ENCODE measurements at places on chromosomes 5 and 9.
A peak's percentile ranks its signal among the peaks of the same experiment; 100 is the strongest.

GRCh38 chr9:127825319-127826051 lies 22.8 kb downstream of the FPGS start:
- DNase-seq, result no peak

DNA sequence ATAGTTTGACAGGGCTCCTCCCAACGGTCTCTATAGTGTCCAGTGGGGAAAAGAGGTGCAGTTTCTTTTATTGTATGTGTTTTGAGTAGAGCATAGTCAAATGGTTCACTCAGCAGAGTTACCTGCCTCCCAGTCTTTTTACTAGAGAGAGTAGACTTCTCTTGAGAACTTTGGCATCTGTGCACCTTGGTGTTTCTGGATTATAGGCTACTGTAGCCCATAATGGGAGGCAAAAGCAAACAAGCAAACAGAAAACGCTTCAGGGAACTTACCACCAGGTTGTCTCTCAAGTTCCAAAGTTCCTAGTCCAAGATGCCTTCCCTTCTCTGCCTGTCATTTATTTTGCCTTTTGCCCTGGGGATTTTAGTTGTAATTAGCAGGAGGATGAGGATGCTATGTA lies 26.2 kb downstream of the INVS start:
- DNase-seq, result no peak

GRCh38 chr5:9782826-9783560 lies 152.8 kb upstream of the TAS2R1 start:
- no peak for DNase-seq

DNA sequence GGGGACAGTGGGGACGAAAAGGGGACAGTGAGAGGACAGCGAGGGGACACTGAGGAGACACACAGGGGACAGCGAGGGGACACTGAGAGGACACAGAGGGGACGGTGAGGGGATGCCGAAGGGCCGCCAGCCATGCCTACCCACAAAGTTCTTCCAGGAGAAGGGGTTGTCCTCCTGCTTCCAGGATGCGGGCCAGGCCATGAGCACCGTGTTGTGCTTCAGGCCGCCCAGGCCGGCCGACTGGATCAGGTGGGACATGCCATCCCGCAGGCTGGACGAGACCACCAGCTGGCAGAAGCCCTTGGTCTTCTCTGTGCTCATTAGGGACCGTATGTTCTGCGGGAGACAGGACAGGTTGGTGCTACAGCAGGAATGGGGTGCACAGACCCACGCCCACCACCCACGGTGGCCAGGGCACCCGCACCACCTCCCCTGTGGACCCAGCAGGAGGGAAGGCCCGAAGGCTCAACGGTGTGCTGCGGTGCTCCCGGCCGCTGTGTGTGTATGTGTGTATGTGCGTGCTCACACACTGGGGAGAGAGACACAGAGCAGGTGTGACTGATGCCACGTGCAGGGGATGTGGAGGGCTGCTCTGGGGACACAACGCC lies 46.6 kb downstream of the SLC12A7 start:
- DNase-seq, result no peak

GRCh38 chr9:93287593-93287992 lies 103.7 kb downstream of the WNK2 start:
- DNase-seq, result no peak

GRCh38 chr9:113587471-113588031 lies 124.0 kb downstream of the RGS3 start:
- DNase-seq, result no peak

DNA sequence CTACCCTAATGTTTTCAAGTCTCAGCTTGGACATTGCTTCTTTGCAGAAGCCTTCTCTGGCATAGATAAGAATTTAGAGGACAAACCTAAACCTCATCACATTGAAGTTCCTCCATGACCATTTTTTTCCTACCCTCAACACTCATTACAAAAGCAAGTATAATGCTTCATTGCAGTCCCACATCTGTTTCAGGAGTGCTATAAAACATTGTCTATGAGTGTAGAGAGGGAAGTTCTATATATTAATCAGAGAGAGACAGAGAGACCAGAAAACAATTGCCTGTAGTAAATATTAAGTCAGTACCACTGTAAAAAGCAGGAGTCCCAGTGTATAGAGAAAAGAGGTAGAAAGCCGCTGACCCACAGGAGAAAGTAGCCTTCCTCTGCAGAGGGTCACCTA lies 149.7 kb downstream of the PRELID2 start:
- no peak for DNase-seq

DNA sequence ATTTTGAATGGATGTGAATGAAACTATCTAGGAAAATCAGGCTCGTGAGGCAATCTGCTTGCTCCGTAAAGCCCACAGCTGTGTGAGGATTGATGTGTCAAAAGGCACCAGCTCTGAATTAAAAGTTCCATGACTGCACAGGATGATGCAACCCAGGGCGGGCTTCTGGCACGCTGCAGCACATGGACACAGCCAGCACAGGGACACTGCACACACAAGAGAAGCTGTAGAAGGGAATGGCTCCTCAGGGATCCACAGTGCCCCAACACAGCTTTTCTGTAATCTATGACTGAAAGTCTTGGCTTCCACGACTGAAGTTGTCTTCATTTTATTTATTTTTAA lies 151.0 kb downstream of the GCNT1 start:
- peak; percentile 54 for DNase-seq

GRCh38 chr9:109887079-109887478 lies 107.1 kb downstream of the PALM2AKAP2 start:
- DNase-seq, result no peak

GRCh38 chr5:71893451-71893850 lies 174.4 kb downstream of the CARTPT start:
- DNase-seq, result no peak

DNA sequence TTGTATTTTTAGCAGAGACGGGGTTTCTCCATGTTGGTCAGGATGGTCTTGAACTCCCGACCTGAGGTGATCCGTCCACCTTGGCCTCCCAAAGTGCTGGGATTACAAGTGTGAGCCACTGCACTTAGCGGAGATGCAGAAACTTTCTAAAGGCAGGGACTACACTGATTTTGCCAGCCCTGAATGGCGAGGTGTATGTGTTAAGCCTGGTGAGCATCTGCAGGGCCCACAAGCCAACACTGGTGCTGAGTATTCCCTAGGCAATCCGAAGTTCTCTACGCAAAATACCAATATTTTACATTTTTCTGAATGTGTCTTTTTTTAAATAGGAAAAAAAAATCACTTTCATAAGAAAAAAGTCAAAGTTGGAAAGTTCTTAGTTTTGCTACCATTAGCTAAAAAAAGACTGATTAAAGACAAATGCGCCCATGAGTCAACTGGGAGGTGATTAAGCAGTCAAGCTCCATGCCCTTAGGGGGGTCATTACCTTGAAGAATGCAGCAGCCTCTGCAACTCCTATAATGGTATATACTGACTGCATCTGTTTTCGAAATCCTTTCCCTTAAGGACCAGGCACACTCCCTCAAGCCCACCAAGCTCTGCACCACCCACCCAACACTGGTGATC lies 502.8 kb downstream of the BNC2 start:
- DNase-seq, result no peak

DNA sequence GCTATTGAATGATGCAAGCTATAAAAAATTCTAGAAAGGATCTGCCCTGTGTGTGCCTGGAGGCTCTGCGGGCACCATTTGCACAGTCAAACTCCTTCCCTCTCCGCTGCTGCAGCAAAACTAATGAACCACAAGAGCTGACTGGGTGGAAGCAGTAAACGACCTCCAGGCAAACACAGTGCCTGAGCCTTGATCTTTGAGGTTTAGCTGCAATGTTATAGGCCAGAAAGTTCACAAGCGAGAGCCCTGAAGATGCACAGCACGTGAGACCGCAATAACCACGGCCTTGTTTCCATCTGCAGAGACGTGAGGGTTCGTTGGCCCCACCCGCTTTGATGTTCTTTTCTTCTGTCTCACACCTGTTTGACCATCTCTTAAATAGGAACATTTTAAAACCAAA lies 69.2 kb upstream of the S1PR3 start:
- DNase-seq, result peak; percentile 94

- DNase-seq, result no peak
Measured at GRCh38 chr5:156402387-156402921, 75.5 kb downstream of the SGCD start.

GRCh38 chr5:350355-350754 lies 28.8 kb downstream of the AHRR start:
- DNase-seq, result no peak

DNA sequence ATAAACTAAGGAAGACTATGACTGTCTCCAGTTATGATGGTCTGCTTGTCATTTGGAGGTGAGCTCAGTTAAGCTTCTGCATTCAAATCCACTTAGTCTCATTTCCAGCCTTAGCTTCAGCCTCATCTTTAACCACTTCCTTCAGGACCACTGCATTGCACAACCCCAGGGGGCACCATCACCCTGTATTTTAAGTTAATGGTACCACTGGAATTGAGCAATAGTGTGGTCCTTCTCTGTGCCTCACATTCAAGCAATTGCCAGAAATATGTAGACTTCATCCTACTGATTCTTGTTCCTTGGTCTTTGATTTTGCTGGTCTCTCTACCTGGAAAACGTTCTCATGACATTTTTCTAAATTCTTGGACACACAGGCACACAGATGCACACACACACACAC lies 131.5 kb upstream of the PTPN3 start:
- DNase-seq, result no peak

DNA sequence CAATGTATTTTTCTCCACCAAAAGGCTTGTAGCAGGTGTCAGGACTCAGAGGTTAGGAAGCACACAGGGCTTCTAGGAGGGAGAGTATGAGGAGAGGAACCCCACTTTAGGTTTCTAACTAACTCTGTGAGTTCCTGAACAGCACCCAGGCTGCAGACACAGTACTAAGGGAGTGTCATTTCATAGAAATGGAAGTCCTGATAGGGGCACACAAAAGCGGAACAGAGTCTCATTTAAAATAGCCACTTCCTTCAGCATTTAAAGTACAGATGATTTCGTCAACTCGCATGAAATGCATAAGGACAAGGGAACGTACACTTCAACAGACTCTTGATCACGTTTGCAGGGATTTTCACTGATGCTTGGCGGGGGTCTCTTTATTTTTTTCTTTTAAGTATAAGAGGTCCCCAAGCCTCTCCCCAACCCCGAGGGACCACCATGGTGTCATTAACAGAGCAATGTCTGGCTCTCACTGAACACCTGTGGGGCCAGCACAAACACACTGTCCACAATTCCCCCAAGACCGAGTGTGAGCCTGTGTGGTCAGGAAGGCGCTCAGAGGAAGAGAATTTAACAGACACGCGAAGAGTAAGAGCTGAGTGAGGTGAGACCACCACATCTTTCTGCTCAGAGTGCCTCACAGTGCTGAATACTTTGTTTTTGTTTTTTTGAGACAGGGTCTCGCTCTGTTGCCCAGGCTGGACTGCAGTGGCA lies 82.3 kb downstream of the SECISBP2 start:
- peak; percentile 83 for DNase-seq

- DNase-seq, result no peak
Measured at GRCh38 chr9:89364666-89365531, 46.6 kb downstream of the SECISBP2 start.

- no peak for DNase-seq
Measured at GRCh38 chr9:134892820-134893420, 12.3 kb downstream of the FCN2 start.

DNA sequence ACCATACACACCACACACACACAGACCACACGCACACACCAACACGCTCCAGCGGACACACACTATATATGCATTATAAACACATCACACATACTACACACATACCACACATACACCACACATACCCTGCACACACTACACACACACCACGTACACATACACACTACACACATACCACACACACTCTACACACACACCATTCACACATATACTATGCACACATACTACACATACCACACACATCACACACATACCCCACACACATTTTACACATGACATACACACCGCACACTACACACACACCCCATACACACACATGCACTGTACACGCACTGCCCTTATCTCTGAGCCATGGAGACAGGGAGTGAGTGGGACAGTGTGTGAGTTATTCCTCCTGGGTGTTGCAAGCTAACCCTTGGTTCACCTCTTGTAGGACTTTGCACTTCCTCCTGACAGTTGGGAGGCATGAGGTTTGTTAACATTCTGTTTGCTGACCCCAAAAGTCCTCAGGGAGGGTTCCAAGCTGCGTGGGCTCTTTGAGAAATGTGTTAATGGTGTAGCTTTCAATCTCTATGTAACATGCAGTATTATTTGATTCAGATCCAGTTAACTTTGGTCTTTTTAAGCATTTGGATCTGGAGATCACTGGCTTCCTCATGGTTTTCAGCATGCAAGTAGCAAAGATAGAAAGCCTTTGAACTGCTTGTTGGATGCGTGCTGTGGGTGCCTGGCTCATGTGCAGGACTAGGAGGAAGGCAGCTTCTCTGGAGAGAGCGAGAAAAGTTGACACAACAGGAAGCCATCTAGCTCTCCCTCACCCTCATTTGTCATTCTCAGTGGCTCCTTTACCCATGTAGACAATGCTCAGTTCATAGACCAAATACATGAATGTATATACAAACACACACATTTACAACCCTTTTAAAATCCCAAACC lies 13.7 kb downstream of the IL31RA start:
- peak; percentile 56 for DNase-seq
